Brain microvascular endothelial cell (primary cell): ENCODE measurements at places on chromosomes 3 and 15.

- peak; percentile 86 for DNase-seq
Measured at GRCh38 chr3:25455441-25456132, 27.5 kb downstream of the RARB start.

DNA sequence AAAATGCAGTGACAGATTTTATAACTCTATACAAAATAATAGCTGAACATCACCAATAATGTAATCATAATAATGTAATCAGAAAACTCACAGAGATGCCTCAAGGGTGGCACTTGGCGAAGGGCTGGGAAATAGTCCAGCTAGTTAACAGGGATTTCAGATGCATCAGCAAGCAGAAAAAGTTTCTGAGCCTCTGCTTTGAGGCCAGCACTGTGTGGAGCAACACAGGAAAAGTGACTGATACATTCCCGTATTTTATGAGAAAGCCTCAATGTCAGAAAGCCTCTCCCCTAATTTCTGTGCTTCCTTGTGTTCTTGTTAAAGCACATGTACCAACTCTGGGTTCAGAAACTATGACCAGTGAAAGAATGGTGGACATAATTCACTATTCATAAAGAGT lies 304.8 kb downstream of the VPS13C start:
- DNase-seq, result no peak

DNA sequence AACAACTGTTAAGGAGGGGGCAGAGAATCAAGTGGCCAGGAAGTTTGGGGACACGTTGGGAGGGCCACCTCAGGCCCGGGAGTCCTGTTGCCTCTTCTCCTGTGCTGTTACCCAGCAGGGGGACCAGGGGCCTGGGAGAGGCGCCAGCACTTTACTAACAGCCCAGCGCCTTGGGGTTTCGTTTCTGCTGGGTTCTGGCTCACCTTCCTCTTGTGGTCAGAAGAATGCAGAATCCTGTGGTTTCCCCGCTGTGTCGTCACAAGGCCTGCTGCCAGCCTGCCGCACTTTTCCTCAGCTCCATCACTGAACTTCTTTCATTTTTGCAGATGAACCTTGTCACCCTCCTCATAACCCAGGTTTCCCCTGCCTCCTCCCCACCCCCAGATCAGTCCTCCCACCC lies 67.7 kb downstream of the SLC30A4 start:
- DNase-seq, result peak; percentile 93

GRCh38 chr3:159839561-159840379 lies 148.9 kb upstream of the IL12A start:
- DNase-seq, result no peak

- no peak for DNase-seq
Measured at GRCh38 chr3:192597913-192598312, 129.4 kb downstream of the FGF12 start.

DNA sequence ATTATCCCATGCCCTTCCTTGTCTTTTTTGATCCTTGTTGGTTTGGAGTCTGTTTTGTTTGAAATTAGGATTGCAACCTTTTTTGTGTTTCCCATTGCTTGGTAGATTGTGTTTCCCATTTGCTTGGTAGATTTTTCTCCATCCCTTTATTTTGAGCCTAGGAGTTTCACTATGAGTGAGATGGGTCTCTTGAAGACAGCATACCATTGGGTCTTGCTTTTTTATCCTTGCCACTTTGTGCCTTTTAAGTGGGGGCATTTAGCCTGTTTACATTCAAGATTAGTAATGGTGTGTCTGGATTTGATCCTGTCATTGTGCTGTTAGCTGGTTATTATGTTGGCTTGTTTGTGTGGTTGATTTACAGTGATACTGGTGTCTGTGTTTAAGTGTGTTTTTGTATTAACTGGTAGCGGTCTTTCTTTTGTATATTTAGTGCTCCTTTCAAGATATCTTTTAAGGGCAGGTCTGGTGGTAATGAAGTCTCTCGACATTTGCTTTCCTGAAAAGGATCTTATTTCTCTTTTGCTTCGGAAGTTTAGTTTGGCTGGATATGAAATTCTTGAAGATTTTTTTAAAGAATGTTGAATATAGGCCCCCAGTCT lies 70.8 kb downstream of the AKAP13 start:
- DNase-seq, result no peak

DNA sequence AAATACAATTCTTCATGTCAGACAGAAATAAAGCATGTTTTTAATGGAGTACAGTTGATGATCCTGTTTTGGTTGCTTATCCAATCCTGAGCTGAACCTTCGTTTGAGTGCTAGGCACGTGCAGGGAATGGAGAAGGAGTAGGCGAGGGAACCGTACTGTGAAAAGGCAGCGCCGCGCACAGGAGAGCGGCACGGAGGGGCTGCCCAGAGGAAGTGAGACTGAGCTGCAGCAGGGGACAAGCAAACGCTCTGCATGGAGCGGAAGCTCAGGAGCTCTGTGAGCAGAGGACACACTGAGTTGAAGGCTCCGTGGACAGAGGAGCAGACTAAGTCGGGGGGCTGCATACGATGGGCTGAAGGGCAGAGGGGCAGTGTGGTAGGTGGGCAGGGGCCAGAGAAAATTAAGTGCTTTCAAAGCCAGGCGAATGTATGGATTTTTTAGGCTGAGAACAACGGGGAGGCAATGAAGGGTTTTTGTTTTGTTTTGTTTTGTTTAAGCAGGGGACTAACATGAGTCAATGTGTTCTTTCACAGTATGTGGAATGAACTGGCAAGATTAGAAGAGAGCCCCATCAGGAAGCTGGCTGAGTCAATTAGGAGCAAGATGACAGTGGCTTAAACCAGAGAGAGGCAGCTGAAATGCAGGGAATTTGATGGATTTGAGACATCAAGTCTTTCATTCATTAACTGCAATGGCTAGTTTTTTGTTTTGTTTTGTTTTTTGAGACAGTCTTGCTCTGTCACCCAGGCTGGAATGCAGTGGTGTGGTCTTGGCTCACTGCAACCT lies 23.8 kb upstream of the TM2D3 start:
- peak; percentile 85 for DNase-seq

- DNase-seq, result no peak
Measured at GRCh38 chr3:54262946-54263345, 140.6 kb downstream of the CACNA2D3 start.

- peak; percentile 90 for DNase-seq
Measured at GRCh38 chr15:59594493-59594942, 17.1 kb upstream of the GCNT3 start.

DNA sequence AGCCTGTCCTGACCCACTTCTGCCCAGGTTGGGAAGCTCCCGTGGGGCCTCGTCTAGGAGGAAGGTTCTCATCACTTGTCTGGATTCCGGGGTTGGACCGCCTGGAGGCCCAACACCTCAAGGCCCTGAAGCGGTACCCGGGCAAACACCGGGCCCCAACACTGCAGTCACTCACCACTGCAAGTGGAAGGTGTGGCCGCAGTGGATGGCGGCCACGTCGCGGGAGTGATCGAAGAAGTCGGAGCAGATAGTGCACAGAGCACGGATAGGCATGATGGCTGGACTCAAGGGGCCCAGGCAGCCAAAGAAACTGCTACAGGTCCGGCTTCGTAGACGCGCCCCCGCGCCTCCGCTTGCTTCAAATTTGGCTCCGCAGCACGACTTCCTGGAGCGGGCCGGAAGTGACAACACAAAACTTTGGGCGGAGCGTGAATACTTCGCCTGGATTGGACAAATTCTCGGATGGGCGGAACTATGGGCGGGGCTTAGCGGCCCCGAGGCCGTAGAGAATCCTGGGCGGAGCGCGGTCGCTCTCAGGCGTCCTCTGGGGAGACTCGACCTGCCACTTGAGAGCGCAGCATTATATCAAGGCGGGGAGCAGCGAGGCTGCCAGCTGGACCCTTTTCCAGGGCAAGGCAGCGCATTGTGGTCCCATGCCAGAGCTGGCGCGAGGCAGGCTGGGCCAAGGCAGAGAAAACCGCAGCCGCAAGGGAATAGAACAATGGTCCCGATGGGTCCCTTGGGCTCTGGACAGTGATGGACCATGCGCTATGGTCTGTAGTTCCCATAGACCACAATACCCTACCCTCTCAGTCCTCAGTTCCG lies at the start of gene TRAIP:
TRAIP (minus strand) TSS at position 384 of the 825 bp plus-strand sequence; CDS start at position 273, 111 bp downstream.
- DNase-seq, result peak; percentile 89

GRCh38 chr3:193680220-193680619 lies 87.2 kb downstream of the OPA1 start:
- DNase-seq, result peak; percentile 4

DNA sequence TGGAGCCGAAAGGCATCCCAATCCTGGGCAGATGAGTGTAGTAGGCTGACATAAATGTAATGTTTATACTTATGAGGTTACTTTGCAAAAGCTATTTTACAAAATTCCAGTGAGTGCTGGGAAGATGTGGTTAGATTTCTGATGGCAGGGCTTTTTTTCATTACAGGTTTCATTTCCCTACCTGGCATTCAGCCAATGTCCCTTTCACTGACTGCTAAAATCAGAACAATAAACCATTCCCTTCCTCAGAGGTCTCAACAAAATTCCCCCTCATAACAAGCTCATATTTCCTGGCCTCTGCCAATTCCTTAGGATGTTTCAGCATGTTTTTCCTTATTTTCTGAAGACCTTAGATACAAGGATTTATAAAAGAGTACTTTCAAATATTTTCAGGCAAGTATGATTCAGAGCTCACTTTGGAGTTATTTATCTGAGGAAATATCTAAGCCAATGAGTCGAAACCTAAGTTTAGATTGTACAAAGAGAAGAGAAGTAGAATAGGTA lies 40.9 kb upstream of the CCDC80 start:
- DNase-seq, result peak; percentile 56

GRCh38 chr15:47650564-47650963 lies 66.7 kb upstream of the SEMA6D start:
- DNase-seq, result no peak

GRCh38 chr3:111318289-111318688 lies 223.7 kb upstream of the CD96 start:
- no peak for DNase-seq

DNA sequence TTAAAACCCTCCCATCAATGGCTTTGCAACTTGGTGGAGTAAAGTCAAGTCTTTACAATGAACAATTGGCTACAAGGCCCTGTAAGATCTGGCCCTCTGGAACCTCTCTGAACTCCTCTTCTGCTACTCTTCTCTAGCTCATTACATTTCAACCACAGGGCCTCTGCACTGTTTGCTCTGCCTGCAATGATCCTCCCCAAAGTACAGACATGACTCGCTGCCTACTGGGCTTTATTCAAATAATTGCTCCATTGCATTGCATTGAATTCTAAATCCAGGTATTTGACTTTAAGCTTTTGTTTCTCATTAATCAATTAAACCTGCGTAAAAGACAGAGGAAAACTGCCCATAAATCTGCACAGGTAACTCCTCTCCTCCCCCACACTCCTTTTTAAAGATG lies 96.7 kb downstream of the CD47 start:
- DNase-seq, result no peak

DNA sequence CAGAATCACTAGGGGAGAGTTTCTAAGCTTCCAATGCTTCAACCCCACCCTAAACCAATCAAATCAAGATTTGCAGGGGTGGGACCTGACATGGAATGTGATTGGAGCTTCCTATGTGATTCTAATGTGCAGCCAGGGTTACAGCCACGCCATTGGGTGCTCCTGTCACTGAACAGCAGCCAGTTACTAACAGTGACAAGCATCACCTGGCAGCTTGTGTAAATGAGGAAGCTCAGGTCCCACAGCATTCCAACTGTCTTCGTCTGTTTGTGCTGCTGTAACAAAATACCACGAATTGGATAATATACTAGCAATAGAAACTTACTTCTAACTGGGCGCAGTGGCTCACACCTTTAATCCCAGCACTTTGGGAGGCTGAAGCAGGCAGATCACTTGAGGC lies 294.9 kb downstream of the SHQ1 start:
- no peak for DNase-seq

- peak; percentile 7 for DNase-seq
Measured at GRCh38 chr15:68151277-68151676, 53.9 kb downstream of the CALML4 start.

DNA sequence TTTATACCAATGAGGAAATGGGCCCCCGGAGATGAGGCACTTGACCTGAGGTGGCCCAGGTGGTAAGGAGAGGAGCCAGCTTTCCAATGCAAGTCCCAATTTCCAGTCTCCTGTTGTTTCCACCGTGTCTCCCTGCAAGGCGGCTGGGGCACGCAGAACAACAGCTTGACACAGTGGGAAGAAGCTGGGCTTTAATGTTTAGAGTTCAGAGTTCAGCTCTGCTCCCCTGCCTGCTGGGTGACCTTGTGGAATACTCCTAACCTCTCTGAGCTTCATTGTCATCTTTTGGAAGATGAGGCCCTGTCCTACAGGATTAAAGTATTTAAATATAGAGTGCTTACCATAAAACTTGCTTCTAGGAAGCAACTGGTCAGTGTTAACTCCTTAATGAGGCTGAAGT lies 80.3 kb downstream of the SMAD3 start:
- DNase-seq, result no peak

GRCh38 chr15:79919749-79920511 lies 23.1 kb upstream of the MTHFS start:
- no peak for DNase-seq

DNA sequence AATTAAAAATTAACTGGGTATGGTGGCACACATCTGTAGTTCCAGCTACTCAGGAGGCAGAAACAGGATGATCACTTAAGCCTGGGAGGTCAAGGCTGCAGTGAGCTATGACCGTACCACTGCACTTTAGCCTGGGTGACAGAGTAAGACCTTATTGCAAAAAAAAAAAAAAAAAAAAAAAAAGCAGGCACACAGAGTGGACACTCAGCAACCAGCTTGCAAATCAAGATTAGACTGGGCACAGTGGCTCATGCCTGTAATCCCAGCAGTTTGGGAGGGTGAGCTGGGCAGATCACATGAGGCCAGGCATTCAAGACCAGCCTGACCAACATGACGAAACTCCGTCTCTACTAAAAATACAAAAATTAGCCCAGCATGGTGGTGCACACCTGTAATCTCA lies 5.4 kb downstream of the CLN6 start:
- DNase-seq, result no peak

- DNase-seq, result no peak
Measured at GRCh38 chr3:48511551-48511950, 7.6 kb upstream of the SHISA5 start.

GRCh38 chr3:120645083-120645845 lies 36.8 kb downstream of the HGD start:
- no peak for DNase-seq

GRCh38 chr3:149619136-149619535 lies 38.7 kb downstream of the WWTR1 start:
- no peak for DNase-seq

GRCh38 chr3:9499455-9500107 lies 54.0 kb downstream of the LHFPL4 start:
- no peak for DNase-seq

DNA sequence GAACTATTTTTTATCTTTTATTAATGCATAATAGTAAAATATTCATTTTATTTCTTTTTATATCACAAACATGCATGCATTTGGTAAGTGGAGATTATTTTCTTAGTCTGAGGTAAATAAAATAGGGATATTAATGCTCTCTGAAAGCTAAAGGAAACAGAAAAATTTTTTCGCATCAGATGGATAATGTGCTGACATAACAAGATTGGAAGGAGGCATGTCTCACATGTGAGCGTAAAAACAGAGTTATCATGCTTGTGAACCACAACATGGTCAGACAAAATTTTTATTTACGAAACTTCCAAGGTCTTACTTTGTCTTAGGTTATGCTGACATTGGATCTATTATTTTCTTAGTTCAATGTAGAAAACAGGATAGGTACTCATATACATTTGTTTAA lies 166.1 kb downstream of the SPATA16 start:
- no peak for DNase-seq

GRCh38 chr15:63146684-63147083 lies 10.6 kb downstream of the RPS27L start:
- DNase-seq, result peak; percentile 23
